Activated CD8-positive, alpha-beta memory T cell treated with anti-CD3 and anti-CD28 coated beads for 4 hours (primary cell): ENCODE measurements at places on chromosomes 7 and 10.
A peak's percentile ranks its signal among the peaks of the same experiment; 100 is the strongest.

DNA sequence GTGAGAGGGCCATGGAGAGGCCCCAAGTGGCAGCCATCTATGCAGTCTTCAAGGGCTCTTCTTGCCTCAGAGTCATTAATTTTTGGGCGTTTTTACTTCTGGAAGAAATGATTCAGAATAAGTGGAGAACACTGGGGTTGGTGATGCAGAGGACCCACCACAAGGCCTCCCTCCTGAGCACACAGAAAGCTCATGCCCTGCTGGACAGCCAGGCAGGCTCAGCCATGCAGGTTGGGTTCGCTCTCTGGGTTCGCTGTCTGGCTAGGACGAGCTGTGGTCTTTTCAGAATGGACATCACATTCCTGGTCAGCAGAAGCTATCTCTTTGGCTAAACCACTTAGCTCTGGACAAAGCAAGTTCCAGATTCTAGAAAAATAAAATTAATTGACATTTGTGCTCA, 480.8 kb downstream of the RPS24 start:
- no peak for DNase-seq

- no peak for DNase-seq
Measured at GRCh38 chr10:128763588-128763987, 637.4 kb upstream of the MKI67 start.

DNA sequence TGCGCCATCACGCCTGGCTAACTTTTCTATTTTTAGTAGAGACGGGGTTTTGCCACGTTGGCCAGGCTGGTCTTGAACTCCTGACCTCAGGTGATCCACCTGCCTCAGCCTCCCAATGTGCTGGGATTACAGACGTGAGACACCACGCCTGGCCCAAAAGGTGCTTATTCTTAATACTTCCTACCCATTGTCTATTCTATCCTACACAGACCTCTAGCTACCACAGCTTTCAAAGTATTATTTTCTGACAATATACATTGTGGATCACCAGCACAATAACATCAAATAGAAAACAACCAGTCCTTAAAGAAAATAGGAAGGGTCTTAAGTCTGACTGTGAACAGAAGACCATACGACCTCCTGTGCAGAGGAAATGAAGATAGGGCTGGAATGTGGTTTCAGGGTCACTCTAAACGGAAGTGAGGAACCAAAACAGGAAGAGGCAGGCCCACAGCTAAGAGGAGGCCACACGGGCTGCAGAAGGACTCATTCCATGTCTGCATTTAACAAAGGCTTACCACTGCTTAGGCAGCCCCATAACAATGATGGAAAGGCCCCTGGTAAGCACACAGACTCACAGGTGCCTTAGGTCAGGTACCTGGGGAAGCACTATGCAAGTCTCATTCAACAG, 115.2 kb downstream of the ZFAND4 start:
- DNase-seq, result no peak

DNA sequence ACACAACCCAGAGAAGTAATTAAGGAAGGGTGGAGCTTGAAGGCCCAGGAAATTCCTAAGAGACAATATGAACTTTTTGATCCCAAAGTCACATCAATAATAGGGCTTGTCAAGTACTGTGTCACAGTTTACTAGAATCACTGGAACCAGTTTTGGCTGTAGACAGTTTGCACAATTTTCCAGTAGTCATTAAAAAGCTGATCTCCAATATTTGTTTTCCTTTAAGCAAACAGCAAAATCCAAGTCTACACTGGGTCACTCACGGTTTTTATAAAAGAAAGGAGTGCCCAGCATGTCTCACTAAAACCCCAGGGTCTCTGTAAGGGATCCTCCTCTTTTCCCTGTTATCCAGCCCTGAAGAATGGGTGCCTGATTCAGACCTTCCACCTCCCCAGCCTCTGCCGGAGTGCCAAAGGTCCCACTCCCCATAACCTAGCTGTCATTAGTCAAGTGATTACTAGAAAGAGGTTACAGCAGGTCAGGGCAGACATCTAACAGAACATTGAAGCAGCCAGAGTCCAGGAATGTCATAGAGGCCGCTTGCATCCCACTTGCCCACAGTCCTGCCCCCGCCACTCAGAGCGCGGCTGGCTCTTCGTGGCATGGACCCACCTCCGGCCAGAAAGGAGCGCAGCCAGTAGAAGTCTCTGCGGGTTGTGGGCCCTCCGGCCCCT, 552 bp downstream of the SLC25A16 start:
- DNase-seq, result no peak

DNA sequence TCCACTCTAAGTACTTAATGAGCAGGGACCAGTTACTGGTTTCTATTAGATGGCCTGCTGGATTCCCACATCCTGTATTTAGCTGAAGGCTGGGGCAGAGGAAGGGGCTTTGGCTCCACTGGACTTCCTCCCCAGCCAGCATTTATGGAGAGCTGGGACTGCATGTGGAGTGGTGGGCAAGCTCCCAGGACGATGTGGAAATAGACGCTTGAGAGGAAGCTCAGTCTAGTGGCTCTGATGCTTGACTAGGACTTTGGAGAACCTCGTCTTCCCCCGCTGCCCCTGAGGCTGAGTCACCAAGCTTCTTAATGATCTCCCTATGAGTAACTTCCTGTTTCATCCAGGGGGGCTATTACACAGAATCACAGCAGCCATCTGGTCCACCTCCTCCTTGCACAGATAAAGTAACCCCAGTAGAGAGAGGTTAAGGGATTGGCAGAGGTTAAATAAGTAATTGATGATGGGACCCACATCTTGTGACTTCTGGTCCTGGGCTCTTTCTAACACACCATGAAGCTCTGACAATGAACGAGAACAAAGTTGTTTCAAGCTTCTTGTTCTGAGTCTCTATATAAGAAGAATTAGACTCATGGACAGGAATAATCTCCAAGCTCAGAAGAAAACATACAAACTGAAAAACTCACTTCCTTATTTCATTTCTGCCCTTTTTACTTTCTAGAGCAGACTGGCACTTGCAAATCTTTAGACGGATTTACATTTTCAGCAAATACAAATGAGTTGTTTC, 126.2 kb downstream of the PRPF18 start:
- peak; percentile 4 for DNase-seq

- no peak for DNase-seq
Measured at GRCh38 chr7:37675749-37676148, 7.8 kb upstream of the GPR141 start.

DNA sequence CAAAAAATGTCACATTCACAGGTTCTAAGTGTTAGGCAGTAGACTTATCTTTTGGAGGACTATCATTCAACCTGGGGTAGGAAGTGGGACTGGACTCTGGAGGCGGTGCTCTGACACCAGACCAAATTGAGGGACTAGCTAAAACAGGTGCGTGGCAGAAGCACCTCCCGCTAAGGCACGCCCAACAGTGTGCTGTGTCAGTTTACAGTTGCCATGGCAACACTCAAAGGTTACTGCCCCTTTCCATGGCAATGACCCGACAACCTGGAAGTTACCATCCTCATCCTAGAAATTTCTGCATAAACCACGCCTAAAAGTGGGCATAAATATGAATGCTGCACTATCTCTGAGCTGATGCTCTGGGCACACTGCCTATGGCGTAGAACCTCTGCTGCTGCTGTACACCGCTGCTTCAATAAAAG, 14.0 kb upstream of the BLNK start:
- DNase-seq, result no peak

GRCh38 chr10:80670774-80671173, 133.1 kb downstream of the SH2D4B start:
- DNase-seq, result no peak

DNA sequence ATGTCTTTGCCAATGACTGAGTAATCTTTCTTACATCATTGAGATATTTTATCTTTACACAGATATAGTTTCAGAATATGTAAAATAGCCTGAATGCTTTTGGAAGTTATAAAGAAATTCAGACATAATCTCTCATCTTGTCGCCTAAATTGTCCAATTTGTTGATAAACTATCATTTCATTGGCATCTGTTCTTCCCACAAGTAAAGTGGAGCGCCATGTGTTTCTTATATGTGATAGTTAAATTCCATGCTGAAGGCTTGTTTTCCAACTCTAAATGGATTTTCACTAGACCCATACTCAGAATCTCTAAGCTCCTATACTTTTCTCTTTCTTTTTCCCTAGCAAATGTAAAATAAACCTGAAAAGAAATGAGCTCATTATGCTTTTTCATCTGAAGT, 640.1 kb upstream of the MBL2 start:
- DNase-seq, result no peak

DNA sequence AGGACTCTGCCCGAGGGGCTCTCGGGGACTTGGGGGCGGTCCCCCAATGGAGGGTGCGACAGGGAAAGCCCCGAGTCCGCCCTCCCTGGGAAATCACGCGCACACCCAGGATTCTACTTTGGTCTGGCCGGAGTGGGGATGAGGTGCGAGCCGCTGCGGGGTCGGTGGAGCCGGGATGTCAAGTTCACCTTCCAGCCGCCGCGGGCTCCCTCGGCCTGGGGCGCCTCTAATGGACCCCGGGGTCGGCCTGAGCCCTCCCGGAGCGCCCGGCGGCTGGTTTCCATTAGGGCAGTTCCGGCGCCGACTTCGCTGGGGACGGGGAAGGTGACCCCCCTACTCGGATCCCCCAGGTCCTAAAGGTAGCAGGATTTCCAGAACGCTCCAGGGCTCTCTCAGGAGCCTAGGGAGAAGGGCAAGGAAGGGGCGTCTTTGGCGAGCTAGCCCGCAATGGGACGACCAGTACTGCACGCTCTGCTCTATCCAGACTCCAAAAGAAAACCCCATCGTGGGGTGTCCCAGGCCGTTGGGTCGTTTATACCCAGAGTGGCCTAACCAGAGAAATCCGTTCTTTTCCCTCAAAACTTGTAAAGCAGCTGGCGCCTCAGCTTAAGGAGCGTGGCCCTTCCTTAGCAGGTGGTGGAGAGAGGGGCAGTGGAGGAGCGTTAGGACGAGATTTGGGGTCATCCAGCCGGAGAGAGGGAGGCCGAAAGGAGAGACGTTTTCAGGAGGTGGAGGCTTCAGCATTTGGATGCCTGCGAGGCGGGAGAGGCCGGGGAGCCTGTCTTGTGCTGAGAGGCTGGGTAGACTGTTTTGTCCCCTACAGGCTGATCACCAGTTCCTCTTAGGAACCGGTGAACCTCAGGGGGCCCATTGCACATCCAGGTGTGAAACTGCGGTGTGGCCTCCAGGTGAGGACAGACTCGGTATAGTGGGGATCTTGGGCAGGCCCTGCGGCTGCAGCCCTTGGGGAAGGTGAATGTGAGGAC, 860 bp upstream of the WDR86 start:
- no peak for DNase-seq

GRCh38 chr7:101678658-101679057, 49.6 kb upstream of the MYL10 start:
- DNase-seq, result no peak

GRCh38 chr7:51606601-51607154, 290.1 kb upstream of the COBL start:
- no peak for DNase-seq

DNA sequence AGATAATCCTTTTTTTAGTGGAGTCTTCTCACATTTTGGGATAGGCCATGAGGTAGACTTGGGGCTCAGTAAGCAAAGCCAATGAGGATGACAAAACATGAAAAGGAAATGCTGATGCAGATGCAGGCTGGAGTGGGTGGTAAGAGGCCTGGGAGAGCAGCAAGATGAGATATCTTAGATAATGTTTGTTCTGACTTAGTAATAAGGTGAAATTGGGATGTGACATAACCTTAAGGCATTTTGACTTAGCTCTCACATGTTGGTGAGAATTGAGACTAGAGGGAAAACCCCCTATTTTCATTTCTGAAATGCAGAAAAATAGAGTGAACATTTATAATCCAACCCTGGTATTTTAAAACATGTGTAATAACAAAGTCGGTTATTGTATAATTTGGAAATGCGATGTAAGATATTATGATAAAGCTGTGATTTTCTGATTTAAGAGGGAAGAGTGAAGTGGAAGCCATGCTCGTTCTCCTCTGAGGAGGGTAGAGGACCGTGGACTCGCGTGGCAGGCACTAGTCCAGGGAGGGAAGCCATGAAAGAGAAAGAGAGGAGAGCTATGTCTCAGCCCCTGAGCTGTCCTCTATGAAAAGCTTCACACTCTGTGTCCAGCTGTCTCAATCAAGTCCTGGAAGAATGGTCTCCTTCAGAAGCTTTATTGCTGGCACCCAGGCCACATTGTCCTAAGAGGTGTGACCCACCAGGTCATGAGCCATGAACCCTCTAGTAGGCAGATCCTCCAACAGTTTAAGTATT, 57.3 kb downstream of the ST7 start:
- no peak for DNase-seq

GRCh38 chr10:3542185-3542611, 242.8 kb downstream of the KLF6 start:
- no peak for DNase-seq

GRCh38 chr10:70714245-70714644, 41.9 kb downstream of the ADAMTS14 start:
- DNase-seq, result no peak

- no peak for DNase-seq
Measured at GRCh38 chr10:62264702-62265436, 3.8 kb downstream of the RTKN2 start.
